ENCODE measurements at places on chromosomes 7 and 10.

GRCh38 chr10:90834326-90834725 lies 23.5 kb downstream of the HTR7 start:
- no peak for DNase-seq

GRCh38 chr10:104122225-104123107 lies 495 bp downstream of the SFR1 start:
- no peak for DNase-seq

GRCh38 chr7:66207540-66207939 lies 2.4 kb downstream of the TPST1 start:
- DNase-seq, result no peak

GRCh38 chr10:26881600-26882331 lies 21.0 kb upstream of the ABI1 start:
- no peak for DNase-seq

- no peak for DNase-seq
These were observed 1336.0 kb upstream of the CELF2 start for GRCh38 chr10:9681655-9682054.

GRCh38 chr7:35436452-35436851 lies 182.6 kb upstream of the TBX20 start:
- DNase-seq, result no peak

DNA sequence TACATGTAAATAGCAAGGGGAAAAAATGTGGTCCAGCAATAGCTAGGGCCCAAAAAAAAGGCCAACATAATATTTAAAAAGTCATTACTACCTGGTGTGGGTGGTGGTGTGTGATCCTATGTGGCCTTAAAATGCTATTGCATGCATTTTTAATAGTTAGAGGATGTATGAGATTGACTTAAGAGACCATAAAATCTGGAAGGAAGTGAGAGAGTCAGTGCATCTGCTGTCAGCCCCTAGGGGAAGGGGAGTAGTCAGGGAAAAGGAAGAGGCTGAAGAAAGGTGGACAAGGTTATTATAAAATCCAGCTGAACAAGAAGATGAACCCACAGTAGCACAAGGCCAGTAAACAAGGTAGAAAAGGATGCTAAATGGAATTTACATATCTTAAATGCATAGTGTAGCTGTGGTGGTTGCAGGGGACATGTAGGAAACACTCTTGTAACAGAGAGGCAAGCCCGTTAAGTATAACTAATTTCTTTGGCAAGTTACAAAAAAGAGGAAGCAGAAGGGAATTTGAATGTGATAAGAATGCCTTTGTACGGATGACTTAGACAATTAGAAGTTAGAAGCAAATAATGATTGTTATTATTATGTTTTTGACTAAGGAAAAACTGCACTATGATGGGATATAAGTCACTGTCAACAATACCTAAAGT lies 11.9 kb upstream of the NDUFA5 start:
- no peak for DNase-seq

- DNase-seq, result no peak
These were observed 10.8 kb upstream of the ELN start for GRCh38 chr7:74017125-74017524.

DNA sequence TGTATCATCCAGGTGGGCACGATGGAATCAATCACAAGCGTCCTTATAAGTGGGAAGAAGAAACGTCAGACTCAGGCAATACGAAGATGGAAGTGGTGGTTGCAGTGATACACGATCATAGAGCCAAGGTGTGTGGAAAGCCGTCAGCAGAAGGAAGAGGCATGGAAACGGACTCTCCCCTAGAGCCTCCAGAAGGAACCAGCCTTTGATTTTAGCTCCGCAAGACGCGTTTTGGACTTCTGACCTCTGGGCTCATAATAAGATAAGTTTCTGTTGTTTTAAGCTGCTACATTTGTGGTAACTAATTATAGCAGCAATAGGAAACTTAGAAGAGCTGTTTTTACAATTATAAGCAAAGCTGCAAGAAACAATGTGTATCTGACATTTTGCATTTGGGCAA lies 14.8 kb downstream of the FANK1 start:
- DNase-seq, result no peak

GRCh38 chr10:75593692-75594556 lies 162.5 kb downstream of the LRMDA start:
- no peak for DNase-seq

DNA sequence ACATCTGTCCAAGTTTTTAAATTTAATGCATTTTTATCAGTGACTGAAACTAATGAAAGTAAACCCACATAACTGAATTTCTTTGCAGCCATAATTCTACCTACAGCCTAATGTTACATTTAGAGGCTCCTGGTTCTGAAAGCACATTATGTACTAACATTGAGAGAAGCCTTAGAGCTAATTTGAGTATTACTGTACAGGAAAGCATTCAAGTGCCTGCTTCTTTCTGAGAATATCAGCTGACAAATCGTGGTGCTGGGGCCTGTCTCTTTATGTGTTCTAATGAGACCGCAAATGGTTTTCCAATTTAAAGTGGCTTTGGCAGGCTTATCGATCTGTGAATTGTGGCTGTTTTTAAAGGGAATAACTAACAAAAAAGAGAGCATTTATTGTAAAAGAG lies 32.3 kb upstream of the DGKB start:
- no peak for DNase-seq

DNA sequence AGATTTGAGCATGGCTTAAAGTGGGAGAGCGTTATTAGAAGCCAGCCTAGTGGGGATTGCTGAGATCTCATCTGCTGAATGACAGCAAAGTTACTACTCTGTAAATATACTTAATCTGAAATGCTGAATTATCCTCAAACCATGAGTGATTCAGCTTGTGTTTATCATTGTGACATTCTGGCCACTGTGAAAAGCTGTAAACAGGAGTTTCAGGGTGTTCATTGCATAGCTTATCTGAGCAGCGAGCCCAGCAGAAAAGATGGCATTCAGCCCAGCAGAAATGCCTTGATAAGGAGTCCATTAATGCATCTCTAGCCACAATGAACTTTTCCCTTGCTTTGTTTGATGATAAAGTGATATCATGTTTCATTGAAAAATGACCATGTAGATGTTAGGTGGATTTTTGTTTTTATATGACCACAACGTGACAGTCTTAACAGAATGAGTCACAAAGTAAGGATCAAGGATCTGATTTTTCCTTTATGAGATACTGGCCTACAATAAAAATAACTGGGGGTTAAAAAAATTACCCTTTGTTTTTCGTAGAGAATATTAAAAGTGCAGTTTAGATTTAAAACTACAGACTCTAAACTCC lies 7.8 kb downstream of the TES start:
- DNase-seq, result no peak

DNA sequence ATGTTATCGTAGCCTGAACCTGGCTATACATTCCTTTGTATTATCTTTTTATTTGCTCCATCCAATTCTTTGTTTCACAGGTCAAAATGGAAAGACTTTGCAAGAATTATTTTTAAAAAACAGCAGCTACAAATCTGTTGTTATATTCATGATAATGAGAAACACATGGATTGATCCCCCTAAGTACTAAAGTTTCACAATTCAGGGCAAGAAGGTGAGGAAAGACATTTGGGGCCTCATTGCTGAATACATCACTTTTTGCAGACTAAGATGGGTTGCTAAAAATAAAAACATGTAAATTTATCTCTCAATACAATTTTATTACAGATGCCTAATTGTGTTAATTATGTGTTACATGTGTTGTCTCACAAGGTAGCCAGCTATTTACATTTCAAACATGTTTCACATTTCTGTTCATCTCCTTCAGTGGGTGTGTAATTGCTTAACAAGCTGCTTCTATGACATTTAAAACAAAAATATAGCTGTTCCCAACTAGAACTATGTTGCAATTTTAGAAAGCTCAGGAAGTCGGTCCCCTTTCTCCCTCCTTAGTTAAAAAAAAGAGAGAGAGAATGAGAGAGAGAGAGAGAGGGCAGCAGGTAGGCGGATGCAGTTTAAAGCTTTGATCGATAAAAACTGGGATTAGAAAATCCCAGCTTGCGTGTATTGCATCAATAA lies 606.3 kb upstream of the FZD8 start:
- DNase-seq, result no peak

DNA sequence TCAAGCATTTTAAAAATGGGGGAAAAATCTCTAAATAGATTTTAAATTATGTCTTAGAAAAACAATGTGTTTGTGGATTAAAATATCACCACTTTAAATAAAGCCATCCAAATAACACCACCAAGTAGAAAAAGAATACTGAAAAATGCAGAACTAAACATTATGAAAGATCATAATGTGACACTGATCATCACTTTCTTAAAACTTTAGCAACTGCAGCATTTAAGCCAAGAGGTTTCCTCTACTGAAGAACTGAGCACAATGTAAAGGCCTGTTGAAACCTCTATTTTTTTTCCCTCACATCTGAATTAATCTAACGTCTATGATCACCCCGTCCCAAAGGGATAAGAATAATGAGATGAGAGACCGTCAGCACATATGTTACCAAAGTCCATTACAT lies 18.6 kb downstream of the MINDY3 start:
- DNase-seq, result no peak

- no peak for DNase-seq
These were observed 8.8 kb upstream of the ZNF248 start for GRCh38 chr10:37865957-37866803.
